ENCODE measurements at places on chromosomes 16 and 17.

DNA sequence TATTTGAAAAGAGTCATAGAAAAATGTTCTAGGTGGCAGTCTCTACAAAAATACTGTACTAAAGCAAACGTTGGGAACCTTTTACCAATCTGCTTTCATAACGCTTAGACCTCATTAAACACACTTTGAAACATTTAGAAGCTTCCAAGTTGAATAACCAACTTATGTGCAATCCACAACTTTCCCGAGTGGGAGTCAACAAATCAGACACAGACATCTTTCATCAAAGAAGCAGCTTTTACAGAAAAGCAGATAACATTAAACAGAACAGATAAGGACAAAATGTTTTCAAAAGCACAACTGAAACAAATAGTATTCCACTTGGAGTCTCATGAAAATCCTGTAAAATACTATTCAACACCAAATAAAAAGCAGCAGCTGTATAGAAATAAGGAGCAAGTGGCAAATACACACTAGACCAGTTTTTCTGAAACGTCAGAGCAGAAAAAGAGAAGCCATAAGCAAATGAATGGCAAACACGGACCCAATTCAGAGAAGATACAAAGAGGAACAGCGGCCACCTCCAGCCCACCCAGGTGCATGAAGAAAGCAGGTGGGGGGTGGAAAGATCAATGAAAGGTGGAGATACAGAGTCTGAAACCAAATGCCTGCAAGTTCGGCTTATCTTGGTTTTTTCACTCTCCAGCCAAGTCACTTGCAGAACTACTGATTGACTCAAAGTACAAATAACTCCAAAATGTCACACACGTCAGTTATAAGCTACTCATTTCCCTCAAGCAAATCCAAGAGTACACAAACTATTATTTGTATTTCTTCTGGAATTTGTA is 18.4 kb upstream of the FBF1 start:
- no peak for DNase-seq

- no peak for DNase-seq
Measured at GRCh38 chr16:17261197-17261858, 209.4 kb downstream of the XYLT1 start.

- DNase-seq: peak; percentile 9
Measured at GRCh38 chr17:29005936-29006511, at the start of gene SEZ6. Gene SEZ6 (minus strand): TSS chr17:29006033. CDS start chr17:29005869, 164 bp downstream.

DNA sequence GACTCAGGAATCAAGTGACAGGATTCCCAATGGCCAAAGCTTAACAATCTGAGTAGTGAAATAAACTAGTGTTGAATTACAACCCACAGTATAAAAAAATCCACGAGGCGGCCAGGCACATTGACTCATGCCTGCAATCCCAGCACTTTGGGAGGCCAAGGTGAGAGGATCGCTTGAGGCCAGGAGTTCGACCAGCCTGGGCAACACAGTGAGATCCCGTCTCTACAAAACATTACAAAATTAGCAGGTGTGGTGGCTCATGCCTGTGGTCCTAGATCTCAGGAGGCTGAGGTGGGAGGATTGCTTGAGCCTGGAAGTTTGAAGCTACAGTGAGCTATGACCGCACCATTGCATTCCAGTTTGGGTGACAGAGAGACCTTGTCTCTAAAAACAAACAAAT is 133.8 kb downstream of the CPPED1 start:
- no peak for DNase-seq

GRCh38 chr16:1787322-1788094 is 4.7 kb downstream of the NUBP2 start:
- no peak for DNase-seq

GRCh38 chr17:43445009-43445589 is 38.7 kb upstream of the DHX8 start:
- no peak for DNase-seq

GRCh38 chr17:77228241-77228752 is 87.5 kb downstream of the SEC14L1 start:
- no peak for DNase-seq

GRCh38 chr17:41684035-41684434 is 4.7 kb upstream of the EIF1 start:
- DNase-seq: no peak
